Caco-2 (cell line): ENCODE measurements at places on chromosomes 2 and 18. TPM values are rescaled to one million over a fixed set of nuclear protein-coding genes. Genes with fewer than 3 reads are reported as not detected.

- no peak overlapping the region for H3K27ac ChIP-seq
- H3K4me1 ChIP-seq: no peaks in the 10 kb centered on the region
- no peaks in the 10 kb centered on the region for H3K27me3 ChIP-seq
- H3K4me3 ChIP-seq: no peak overlapping the region
- H3K36me3 ChIP-seq: no peaks in the 10 kb centered on the region
Observed at GRCh38 chr18:35661483-35662146, 80.1 kb downstream of the GALNT1 start.

The KRTCAP3 gene
- 47.8 and 53.9 TPM in 2 replicates for total RNA-seq

DNA sequence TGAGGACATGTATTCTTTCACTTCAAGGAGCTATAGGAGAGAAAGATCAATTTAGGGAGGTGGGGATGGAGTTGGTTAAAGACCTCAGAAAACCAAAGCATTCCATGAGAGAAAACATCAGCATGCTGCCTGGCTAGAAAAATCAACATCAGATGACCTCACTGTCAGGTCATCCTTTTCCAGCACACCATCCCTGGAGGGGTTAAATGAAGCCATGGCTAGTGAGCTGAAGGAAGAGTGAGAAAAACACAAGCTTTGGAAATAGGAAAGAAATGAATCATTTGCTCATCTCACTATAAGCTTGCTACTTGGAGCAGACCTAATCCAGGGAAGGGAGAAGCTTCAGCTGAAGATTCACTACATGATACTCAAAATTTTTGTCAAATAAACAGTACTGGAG is 109.5 kb upstream of the ITGB6 start:
- no peaks in the 10 kb centered on the region; the same call in 1 of the 2 replicates for H3K36me3 ChIP-seq
- H3K27ac ChIP-seq: peak overlapping the region; percentile 18
- H3K4me1 ChIP-seq: no peaks in the 10 kb centered on the region
- no peaks in the 10 kb centered on the region for H3K27me3 ChIP-seq
- no peak for DNase-seq

DNA sequence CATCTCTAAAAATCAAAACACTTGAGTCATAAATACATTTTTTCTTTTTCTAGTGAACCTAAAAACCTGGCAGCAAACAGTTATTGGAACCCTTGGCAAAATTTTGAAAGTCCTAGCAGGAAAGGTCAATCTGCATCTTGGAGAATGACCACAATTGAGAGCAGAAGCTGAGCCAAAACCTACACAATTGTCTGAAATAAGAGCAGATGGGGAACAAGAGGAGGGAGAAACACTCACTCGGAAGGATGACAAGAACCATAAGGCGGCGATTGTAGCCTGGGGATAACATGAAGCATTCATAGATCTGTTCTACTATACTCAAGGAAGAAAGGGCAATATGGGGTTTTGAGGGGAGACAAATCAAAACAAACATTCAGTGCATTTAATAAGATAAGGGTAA is 117.0 kb downstream of the CHN1 start:
- H3K27me3 ChIP-seq: no peaks in the 10 kb centered on the region
- no peaks in the 10 kb centered on the region for H3K36me3 ChIP-seq
- H3K4me1 ChIP-seq: no peaks in the 10 kb centered on the region
- DNase-seq: no peak
- no peak overlapping the region for H3K4me3 ChIP-seq

DNA sequence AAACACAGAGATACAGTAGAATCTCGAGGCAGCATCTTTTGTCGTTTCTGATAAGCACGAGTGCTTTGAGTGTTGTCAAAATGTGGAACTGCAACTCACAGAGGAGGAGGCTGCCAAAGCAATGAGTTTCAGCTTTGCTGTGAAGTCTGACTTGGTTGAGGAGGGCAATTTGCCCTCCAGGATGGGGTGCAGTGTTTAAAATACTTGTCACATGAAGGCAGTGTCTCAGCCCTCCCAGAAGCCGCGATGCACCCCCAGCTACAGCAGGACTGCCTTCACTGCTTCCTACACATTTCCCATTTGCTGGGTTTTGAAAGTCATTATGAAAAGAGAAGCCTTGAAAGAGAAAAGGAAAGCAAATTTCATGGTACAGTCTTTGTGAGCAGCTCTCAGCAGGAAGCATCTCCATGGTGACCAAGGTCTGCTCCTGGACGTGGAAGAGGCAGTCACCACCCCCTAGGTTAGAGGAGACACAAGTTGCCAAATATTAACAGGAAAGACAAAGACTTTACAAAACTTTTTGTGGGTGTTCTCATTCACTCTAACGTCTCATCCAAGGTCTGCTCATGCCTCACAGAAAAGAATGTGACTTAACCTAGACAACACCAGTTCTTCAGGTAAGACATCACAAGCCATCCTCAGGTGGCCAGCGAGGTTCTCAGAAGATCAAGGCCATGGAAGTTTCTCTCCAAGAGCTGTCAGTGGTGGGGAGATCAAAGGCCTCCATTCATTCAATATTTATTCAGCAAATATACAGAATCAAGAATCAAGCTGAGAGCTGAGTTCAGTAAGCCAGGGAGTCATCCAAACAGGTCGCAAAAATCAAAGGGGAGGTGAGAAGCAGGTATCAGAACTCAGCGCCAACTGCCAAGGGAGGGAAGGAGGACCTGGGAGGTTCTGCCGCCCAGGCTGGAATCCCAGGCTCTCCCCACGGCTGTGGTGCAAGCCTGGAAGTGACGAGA is 476.0 kb downstream of the EIPR1 start:
- no peak overlapping the region for H3K4me3 ChIP-seq
- H3K36me3 ChIP-seq: no peaks in the 10 kb centered on the region
- DNase-seq: no peak
- H3K27me3 ChIP-seq: no peaks in the 10 kb centered on the region; the same call in 1 of the 2 replicates
- no peaks in the 10 kb centered on the region for H3K4me1 ChIP-seq
- H3K27ac ChIP-seq: no peak overlapping the region

The MYOM1 gene
- total RNA-seq: 0.41 and 0.49 TPM in 2 replicates

GRCh38 chr2:42890791-42891355 is 98.5 kb upstream of the HAAO start:
- no peak overlapping the region for H3K27ac ChIP-seq
- peaks cover 7% of the 10 kb centered on the region; the same call in 1 of the 2 replicates for H3K4me1 ChIP-seq
- H3K27me3 ChIP-seq: no peaks in the 10 kb centered on the region

DNA sequence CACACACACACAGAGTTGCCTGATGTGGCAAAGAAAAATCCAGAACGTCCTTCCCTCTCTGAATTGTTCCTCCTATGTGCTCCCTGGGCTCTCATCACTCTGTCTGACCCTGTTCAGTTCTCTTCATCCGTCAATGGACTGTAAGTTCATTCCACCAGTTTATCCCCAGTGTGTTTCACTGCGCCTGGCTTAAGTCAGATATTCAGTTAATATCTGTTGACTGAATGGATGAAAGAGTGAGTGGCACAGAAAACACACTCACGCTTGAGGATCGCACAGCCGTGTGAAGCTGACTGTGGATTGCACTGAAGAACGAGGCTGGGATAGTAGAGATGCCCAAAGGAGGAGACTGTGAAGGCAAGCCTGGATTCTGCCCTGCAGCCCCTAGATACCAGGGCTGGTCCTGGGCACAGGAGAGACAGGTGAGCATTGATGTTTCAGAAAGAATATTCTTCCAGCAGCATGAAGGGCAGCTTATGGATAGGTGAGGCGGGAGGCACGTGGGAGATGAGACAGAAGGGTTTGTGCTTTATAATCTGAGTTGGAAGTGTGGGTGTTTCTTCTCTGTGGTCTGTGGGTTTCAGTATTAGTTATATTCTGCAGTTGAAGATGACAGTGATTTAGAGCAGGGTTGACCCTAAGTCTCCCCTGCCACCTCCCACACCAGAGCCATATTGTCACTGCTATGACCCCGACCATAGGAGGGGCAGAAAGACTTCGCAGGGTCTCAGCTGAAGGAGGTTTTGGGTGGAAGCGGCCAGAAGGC is 129.9 kb downstream of the SOCS6 start:
- DNase-seq: no peak
- H3K27me3 ChIP-seq: no peaks in the 10 kb centered on the region
- H3K27ac ChIP-seq: peak overlapping the region; percentile 90
- H3K4me3 ChIP-seq: no peak overlapping the region

- 0 out of 2 replicates have a peak, but pooled peaks cover 3% of the 10 kb centered on the region for H3K4me1 ChIP-seq
- H3K4me3 ChIP-seq: no peak overlapping the region
- no peak overlapping the region for H3K27ac ChIP-seq
- H3K36me3 ChIP-seq: peaks cover 9% of the 10 kb centered on the region
- no peak for DNase-seq
- H3K27me3 ChIP-seq: no peaks in the 10 kb centered on the region
Observed at GRCh38 chr2:27652790-27653189, 10.6 kb downstream of the SUPT7L start.

DNA sequence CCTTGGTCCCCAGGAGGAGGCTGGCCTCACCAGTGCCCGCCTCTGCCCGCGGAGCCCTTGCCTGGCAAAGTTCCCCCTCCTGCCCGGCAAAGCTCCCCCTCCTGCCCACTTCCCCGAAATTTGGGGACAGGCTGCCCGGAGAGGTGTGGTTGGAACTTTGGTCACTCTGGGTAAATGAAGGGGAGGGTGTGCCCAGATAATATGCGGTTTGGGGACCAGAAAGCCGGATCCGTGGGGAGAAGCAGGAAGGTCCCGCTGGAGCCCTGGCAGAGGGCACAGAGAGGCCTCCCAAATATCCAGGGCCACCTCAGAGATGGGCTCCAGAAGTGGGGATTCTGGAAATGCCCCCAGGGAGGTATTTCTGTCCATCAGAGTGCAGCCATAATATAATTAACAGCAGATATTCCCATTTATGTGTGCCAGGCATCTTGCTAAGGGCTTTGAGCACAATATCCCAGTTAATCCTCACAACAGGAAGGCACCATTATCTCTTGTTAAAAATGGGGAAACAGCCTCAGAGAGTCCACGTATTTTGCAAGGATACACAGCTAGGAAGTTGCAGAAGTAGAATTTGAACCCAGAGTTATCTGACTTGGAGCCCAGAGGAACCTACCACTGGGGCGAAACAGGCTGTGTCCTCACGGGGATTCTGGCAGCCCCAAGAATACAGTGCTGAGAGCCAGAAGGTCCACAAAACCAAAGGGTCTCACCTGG is 914 bp downstream of the STEAP3 start:
- H3K27me3 ChIP-seq: no peaks in the 10 kb centered on the region
- peaks cover 1% of the 10 kb centered on the region; the same call in 1 of the 2 replicates for H3K36me3 ChIP-seq
- peaks cover 25% of the 10 kb centered on the region for H3K4me1 ChIP-seq
- no peak overlapping the region for H3K27ac ChIP-seq
- H3K4me3 ChIP-seq: peak overlapping the region; percentile 77

The RMDN2 gene
- total RNA-seq: 4.3 and 4.4 TPM in 2 replicates

DNA sequence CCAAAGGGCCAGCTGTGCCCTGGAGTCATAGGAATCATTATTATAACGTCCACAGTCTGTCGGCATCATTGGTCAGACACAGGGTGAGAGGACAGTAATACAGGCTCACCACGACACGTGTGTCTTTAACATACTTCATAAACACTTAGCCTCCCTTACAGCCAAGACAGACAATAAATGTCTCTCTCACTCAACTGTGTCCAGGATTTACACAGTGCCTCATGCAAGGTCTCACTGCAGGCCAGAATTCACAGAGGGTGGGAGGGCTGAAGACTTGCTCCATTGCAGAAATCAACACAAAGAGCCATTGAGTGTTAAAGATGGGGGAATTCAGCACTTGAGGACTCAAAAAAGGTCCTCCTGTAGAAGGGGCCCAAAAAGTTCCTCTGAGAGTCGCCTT is 210.5 kb downstream of the BCL2 start:
- H3K27ac ChIP-seq: no peak overlapping the region
- H3K4me3 ChIP-seq: no peak overlapping the region
- no peaks in the 10 kb centered on the region for H3K27me3 ChIP-seq

- H3K4me3 ChIP-seq: no peak overlapping the region
- H3K36me3 ChIP-seq: no peaks in the 10 kb centered on the region
- no peak overlapping the region for H3K27ac ChIP-seq
- no peak for DNase-seq
- no peaks in the 10 kb centered on the region for H3K27me3 ChIP-seq
Observed at GRCh38 chr2:215881582-215881981, 131.8 kb downstream of the MREG start.

GRCh38 chr2:111667001-111667400 is 217.0 kb downstream of the ANAPC1 start:
- no peak for DNase-seq
- H3K36me3 ChIP-seq: no peaks in the 10 kb centered on the region; the same call in 1 of the 2 replicates
- no peak overlapping the region for H3K27ac ChIP-seq
- H3K4me3 ChIP-seq: no peak overlapping the region
- H3K4me1 ChIP-seq: peaks cover 13% of the 10 kb centered on the region

DNA sequence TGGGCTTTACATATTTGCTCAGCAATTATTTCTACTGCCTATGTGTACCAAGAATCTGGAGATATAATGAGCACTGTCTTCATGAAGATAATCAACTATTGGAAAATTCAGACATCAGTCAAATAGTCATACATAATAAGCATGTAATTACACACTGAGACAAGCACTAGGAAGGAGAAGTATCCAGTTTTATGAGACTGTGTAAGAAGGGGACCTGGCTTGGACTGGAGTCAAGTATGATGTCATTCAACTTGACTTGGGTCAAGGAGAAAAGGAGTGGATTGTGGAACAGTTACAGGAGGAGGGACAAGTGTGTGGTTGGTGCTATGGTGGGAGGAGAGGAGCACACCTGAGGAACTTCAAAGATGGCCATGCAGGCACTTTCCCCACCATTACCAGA is 419.8 kb upstream of the TRIB2 start:
- DNase-seq: no peak
- no peak overlapping the region for H3K27ac ChIP-seq
- no peaks in the 10 kb centered on the region for H3K4me1 ChIP-seq
- H3K27me3 ChIP-seq: no peaks in the 10 kb centered on the region

DNA sequence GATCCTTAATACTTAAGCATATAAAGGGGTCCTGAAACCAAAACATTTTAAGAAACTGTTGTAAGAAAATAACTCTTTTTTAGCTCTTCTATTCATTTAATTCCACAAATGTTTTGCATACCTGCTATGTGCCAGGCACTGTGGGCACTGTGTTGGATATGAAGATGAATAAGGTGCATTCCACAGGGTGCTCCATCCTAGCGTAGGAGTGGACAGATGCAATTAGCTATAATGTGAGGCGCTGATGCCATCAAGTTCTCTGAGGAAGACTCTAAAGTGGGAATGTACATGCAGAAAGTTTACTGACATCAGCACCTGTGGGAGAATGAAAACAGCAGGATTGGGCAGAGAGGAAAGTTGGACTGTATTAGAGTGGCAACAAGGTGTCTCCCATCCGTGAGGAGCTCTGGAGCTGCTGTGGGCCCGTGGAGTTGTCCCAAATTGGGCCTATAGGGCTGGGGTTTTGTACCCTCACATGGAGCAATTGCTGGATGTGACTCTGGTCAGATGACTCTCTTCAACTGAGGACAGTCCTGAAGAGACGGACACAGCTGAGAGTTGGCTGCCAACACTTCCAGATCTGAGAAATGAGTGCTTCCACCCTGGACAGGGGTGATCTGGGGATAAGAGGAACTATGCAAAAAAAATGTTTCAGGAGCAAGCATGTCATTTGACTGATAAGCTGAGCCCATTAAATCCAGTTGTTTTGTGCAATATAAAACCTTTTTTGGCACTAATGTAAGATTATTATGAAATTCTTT is 22.3 kb downstream of the CD8A start:
- H3K4me1 ChIP-seq: no peaks in the 10 kb centered on the region
- H3K36me3 ChIP-seq: peaks cover 3% of the 10 kb centered on the region
- no peak overlapping the region for H3K27ac ChIP-seq
- DNase-seq: no peak
- no peaks in the 10 kb centered on the region for H3K27me3 ChIP-seq

The FIGN gene
- total RNA-seq: not detected in 2 replicates
